ENCODE measurements at places on chromosomes 3 and 15. TPM values are rescaled to one million over a fixed set of nuclear protein-coding genes. Genes with fewer than 3 reads are reported as not detected.

HEXA gene
- total RNA-seq = 64.3 TPM

GRCh38 chr15:91473894-91474545 lies 374.0 kb downstream of the SV2B start:
- DNase-seq = no peak

SEC22A gene
- 24.2 TPM for total RNA-seq

GRCh38 chr3:117131259-117131658 lies 421.7 kb downstream of the TUSC7 start:
- DNase-seq = no peak

DNA sequence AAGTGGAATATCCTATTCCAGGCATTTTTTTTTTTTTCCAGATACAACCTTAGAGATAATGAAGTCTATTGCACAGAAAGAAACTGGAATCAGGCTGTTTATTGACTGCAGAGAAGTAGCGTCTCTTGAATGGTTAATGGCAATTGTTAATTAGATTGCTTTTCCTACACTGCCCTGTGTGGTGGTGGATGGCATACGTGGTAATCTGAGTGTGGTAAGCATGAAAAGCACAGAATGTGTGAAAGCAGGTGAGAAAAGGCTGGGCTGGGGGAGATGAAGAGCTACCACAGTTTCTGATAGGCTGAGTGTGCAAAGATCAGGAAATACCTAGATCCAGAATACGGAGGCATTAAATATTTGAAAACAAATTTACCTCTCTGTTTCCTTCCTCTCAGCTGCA lies 486.3 kb upstream of the TBL1XR1 start:
- no peak for DNase-seq

GRCh38 chr3:177618873-177619733 lies 421.8 kb upstream of the TBL1XR1 start:
- DNase-seq = no peak

- no peak for DNase-seq
Observed at GRCh38 chr3:161508852-161509477, 12.4 kb downstream of the OTOL1 start.

GRCh38 chr3:29635888-29636287 lies 355.0 kb downstream of the RBMS3 start:
- DNase-seq = no peak

DNA sequence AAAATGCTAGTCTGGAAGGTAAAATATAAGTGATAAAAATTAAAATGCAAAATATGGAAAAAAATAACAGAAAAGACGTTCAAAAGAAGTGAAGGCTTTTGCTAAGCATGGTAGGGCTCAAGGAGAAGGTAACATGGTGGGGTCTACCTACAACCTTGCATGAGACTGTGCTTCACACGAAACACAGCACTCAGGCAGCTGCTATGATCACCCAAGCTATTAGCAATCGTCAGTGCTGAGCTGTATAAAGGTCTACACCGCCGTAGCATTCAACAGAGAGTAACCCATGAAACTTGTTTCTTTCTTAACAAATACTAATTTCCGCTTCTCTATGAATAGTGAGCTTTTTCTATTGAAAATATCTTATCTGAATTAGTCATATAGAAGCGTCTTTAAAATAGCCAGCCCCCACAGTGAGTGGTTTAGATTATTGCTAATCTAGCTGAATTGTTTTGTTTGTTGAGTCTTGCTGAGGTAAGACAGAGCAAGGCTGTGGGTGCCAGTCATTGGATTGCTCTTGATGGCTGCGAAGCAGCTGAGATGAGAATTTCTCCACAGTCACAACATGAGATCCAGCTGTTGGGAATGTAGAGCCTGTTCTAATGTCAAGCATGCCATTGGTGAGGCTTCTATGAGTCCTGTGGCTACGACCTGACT lies 230.0 kb downstream of the KLF13 start:
- no peak for DNase-seq

GRCh38 chr3:50536471-50537180 lies 30.9 kb downstream of the C3orf18 start:
- DNase-seq = no peak

DNA sequence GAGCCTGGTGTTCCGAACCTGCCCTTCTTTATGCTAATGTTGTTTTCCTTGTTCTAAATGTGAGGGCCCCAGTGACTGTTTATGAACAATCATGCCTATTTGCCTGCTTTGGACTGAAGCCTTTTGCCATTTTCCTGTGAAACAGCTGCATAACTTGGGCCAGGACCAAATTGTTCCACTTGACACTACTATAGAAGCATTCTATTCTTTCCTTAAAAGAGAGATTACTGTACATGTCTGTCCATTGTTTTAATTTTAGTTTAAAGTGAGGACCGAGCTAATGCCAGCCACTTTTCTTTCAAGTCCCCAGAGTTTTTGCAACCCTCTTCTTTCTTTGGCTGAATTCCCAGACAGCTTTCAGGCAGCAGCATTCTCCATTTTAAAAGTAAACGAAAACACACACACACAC lies 980.3 kb downstream of the CADM2 start:
- no peak for DNase-seq

Data from right atrium auricular region (tissue), 2 donors.